ENCODE measurements at places on chromosomes 2 and 18.

DNA sequence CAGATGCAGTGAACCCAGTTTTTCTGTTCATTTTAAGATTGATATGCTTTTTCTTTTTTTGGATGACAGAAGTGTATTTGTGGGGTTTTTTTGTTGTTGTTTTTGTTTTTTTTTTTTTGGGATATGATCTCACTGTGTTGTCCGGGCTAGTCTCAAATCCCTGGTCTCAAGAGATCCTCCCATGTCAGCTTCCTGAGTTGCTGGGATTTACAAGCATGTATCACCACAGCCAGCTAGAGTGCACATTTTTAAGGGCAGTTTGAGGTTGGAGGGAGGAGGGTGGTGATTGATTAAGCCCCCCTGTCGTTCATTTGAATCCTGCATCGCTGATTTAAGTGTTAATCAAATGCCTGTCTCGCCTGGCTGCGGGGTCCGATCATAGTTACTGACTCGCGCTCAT lies 189.1 kb downstream of the GBX2 start:
- no peak for DNase-seq

- DNase-seq: peak; percentile 11
Measured at GRCh38 chr18:69943021-69943420, 4.7 kb downstream of the CD226 start.

GRCh38 chr2:53111406-53111805 lies 656.2 kb upstream of the CHAC2 start:
- no peak for DNase-seq

DNA sequence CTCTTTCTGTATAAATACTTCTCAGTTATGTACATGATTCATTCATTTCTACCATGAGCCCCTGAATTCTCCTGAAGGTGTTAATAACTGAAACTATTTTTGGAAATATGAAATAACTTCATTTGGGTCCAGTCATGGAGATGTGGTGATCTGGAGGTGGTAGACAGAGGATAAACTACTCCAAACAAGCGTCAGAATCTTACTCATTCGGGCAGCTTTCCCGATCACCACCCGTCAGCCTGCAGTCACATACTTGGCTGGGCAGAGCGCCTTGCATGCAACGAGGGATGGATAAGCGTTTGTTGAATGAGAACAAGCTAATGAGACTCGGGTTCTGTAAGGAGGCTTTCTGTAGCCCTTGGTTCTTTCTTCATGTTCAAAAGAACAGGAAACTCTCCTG lies 222.7 kb downstream of the CD226 start:
- no peak for DNase-seq

DNA sequence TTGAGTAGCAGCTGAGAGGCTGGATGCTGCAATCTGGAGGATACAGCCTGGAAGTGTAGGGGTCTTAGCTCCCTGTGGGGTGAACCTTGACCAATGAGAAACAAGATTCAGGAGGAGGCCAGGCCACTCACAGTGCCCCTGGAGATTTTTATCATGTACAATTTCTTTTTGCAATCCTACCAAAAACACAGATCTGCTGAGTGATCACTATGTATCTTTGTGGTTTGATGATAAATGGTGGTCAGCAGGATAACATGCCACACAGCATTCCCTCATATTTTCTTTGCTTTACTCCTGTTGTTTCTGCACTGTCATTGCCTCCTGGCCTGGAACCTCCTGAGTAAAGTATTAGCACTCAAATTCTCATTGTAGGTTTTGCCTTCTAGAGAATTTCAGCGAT lies 357.9 kb downstream of the THSD7B start:
- DNase-seq: peak; percentile 3

Data from ELR (cell line).